Foreskin melanocyte (primary cell): ENCODE measurements at places on chromosomes 5 and 9.
A peak's percentile ranks its signal among the peaks of the same experiment; 100 is the strongest.

GRCh38 chr5:134541736-134542376, 16.4 kb downstream of the JADE2 start:
- no peak for DNase-seq

- DNase-seq, result no peak
These were observed 69.4 kb upstream of the FBXL17 start for GRCh38 chr5:108451269-108451668.

DNA sequence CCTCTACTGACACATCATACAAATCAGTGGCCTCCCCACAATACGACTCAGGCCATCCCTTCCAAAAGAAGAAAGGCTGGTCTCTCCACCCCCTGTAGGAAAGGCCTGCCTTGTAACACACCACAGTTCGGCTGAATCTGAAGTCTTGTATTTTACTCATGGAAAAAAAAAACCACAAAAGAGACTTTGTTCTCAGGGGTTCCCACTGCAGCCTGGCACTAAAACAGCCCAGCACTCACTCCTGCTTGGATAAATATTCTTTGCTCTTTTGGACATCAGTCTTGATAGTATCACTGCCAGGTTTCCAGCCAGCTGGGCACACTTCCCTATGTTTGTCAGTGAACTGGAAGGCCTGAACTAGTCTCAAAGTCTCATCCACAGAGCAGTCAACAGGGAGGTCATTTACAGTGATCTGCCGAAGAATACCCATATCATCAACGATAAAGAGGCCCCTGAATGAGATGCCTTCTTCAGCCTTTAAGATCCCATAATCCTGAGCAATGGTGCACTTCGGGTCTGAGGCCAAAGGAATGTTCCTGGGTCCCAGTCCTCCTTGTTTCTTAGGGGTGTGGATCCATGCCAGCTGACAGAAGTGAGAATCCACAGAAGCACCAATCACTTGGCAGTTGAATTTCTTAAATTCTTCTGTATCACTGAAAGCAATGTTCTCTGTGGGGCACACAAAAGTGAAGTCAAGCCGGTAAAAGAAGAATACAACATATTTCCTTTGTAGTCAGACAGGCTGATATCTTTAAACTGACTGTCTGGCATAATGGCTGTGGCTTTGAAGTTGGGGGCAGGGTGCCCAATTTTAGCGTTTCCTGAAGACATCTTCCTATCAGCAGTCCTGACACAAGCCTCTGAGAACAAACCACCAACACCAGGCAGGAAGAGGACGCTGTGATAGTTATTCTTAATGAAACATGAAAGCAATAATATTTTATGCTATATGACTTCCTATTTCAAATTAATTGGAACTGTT, 198.1 kb downstream of the LURAP1L start:
- peak; percentile 81 for DNase-seq

DNA sequence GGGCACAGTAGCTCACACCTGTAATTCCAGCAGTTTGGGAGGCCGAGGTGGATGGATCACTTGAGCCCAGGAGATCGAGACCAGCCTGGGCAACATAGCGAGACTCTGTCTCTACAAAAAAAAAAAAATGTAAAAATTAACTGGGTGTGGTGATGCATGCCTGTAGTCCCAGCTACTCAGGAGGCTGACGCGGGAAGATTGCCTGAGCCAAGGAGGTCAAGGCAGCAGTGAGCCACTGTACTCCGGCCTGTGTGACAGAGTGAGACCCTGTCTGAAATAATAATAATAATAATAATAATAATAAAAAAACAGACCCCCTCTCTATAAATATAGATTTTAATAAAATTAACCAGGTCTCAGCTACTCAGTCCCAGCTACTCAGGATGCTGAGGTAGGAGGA, 179.7 kb downstream of the AOPEP start:
- no peak for DNase-seq

DNA sequence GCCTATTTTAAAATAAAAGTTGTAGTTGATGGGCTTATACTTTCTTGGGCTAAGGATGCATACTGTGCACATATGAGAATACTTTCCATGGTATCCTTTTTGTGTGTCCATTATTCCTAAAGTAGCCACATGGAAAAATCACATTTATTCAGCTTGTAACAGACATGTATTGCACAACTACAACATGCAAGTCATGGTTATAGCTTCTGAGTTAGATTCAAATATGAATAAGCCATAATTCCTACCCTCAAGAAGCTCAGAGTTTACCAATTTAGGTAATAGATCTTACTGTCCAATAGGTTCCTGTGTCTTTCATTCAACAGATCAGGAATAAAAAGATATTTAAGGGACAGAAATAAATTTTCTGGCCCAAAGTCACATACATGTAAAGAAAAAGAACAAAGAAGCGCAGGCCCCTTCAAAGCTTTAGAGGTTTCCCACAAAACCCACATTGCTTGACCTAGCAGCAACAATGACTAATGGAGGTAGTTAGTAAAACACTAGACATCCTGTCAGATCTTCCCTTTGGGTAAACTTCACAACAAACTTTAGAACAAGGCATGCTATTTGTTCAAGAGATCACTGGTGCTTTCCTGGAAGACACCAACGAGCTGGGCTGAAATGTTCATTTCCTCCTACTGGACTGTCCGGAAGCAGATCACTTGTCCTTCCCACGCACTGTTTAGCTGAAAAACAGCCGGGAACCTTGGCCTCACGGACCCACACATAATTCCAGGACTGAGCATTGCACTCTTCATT, 78.4 kb upstream of the ITGA1 start:
- peak; percentile 44 for DNase-seq

- no peak for DNase-seq
These were observed 105.2 kb downstream of the DPYSL3 start for GRCh38 chr5:147404706-147405105.

GRCh38 chr9:130948266-130948665, 9.2 kb upstream of the FIBCD1 start:
- DNase-seq, result no peak

GRCh38 chr5:10607023-10607665, 43.3 kb downstream of the ANKRD33B start:
- DNase-seq, result no peak

DNA sequence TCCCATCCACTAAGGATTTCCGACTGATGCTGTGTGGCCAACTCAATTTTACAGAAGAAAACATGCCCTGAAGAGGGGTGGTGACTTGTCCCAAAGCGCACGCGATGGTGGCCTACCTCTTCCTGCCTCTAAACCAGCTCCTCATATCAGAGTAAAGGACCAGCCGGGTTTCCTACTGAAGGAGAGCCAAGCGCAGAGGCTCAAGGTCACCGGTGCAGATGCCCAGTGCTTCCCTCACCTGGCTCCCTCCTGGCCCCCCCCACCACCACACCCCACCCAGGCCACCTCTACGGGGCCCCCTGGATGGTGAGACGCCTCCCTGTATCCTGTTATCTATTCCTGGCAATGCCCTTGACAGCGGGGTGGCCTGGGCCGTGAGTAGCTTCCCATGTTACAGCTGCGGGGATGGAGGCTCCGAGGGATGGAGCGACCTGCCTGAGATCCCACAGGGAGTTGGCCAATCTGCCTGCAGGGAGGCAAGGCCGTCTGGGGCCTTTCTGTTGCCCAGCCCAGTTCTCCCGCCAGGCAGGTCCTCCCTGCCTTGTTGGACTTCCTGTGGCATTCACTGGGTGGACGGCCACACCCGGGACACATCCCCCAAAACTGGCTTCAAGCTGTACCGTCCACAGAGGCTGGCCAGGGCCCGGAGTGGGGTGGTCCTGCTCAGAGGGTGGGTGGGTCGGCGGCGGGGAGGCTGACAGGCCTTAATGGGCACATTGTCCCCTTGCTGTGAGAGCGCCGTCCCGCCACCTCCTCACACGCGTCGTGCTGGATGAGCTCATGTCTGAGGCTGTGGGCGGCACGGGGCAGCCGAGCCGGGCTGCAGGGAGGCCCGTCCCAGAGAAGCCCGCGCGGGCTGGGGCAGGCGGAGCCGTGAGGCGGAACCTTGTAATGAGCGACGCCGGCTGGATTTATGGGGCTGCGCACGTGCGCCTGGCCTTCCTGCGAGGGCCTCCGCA, 72.5 kb downstream of the MACROH2A1 start:
- no peak for DNase-seq

DNA sequence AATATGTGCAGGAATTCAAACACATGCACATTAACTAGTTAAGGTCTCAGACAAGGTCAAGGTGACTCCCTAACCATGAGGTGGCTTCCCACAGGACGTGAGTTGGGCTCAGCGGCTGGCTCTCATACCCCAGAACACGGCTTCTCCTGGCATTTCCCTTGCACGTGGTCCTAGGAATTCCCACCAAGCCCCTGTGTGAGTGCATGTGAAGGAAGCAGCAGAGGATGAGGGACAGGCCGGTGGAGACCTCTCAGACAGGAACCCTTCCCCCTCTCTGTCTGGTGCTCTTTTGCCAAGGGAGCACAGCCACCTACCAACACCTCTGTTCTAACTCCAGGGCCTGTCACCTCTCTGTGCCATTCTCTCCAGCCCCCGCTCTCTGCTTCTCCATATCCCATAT, 271.0 kb downstream of the FSTL4 start:
- no peak for DNase-seq

- DNase-seq, result no peak
These were observed 150.8 kb downstream of the TTC39B start for GRCh38 chr9:15156241-15156640.

- no peak for DNase-seq
These were observed 417.8 kb downstream of the TMEM161B start for GRCh38 chr5:87850843-87851242.

DNA sequence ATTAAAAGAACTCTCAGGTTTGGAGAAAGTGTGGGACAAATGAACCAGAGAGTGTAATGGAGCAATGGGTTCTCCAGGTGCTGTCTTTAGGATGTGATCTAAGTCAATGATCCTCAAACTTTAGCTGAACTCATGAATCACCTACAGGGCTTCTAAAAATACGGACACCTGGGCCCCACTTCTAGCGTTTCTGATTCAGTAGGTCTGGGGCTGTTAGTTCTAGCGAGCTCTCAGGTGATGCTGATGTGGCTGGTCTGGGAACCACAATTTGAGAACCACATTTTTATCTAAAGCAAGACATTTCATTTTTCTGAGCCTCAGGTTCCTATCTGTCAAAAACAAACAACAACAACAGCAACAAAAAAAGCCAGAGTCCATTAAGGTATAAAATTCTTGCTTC, 35.1 kb upstream of the PCA3 start:
- no peak for DNase-seq

DNA sequence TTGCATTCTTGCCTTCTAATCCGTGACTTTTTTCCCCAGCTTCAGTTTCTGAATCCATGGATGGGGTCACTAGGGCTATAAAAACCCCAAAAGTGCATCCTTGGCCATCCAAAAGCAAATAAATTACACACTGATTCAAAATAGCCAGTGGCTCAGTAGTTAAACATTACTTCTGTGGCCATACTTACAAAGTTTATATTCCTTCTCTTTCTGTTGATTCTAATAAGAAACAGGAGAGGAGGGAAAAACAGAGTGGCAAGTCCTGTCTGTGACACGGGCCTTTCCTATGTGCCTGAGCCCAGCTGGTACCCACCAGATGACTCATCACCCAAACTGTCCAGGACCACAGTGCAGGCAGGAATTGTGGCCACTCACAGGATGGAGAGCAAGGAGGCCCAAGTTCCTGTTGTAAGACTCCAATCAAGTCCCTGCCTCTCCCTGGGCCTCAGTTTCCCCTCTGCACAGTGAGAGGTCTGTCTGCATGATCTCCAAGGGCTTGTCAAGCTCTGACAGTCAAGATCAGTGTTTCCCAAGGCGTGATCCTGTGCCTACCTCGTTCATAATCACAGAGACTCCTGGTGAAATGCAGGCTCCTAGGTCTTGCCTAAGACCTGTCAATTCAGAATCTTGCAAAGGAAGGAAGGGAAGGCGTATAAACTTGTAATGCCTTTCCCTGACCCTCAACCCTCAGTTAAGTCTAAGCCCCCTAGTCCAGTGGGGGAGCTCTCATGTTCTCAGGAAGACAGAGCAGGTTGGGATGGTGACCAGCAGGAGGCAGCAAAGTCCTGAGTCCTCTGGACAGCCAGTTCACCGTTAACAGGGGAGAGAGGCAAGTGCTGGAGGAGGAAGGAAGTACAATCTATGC, 29.5 kb downstream of the TNIP1 start:
- peak; percentile 58 for DNase-seq

DNA sequence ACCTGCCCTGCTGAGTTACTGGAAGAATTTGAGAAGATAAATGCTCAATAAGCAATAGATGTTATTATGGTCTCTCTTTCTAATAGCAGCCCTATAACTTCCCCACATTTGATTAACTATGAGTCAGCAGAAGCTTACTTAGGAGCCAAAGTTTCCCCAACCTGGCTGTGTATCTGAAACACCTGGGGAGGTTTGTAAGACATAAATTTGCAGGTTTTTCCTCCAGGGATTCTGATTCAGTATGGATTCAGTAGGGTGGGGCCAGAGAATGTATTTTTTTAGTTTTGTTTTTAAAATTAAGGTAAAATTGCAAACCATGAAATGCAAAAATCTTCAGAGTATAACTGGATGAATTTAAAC, 44.9 kb upstream of the GNPDA1 start:
- DNase-seq, result no peak

DNA sequence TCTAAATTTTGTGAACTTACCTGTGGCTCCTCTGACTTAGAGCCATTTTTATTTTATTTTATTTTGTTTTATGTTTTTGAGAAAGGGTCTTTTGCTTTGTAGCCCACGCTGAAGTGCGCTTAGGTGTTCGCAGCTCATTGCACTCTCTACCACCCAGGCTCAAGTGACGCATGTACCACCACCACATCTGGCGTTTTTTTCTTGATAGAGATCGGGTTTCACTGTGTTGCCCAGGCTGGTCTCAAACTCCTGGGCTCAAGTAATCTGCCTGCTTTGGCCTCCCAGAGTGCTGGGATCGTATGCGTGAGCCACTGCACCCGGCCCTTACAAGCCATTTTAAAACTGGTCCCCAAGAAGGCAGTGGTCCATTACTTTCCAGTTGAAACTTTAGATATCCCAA, 18.5 kb downstream of the MATR3 start:
- DNase-seq, result no peak

GRCh38 chr5:107812570-107813141, 141.9 kb upstream of the EFNA5 start:
- DNase-seq, result no peak

DNA sequence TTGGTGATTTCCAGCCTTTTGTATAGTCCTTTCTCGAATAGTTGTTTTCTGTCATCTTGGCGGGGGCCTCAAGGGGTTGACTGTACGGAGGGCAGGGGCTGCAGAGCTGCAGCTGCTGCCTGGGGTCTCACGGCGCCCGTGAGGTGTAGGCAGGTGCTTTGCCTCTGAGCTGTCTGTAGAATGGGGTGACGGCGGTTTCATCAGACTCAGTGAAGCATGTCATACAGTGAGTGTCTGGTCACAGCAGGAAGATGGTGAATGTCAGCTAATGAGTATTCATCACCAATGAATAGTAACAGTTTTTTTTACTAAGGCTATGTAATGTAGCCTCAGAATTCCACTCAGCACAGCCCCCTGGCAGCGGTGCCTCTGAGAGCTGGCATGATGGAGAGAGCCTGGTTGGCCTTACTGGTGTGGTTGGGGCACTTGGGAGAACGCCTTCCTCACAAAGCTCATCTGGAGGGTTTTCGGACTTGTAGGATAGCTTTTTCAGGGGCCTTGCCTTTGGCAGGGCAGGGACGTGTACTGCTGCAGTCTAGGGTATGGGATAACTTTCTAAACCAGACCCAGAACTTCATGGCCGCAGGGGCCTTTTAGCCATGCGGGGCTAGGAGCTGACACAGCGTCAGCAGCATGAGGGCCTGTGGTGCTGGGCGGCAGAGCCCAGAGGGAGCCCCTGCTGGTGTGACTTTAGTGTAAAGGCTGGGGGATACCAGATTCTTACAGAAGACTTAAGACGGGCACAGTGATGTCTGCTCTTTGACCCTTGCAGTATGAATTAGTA, 15.0 kb downstream of the TENT4A start:
- DNase-seq, result no peak
